ENCODE measurements at places on chromosomes 7 and 10.

DNA sequence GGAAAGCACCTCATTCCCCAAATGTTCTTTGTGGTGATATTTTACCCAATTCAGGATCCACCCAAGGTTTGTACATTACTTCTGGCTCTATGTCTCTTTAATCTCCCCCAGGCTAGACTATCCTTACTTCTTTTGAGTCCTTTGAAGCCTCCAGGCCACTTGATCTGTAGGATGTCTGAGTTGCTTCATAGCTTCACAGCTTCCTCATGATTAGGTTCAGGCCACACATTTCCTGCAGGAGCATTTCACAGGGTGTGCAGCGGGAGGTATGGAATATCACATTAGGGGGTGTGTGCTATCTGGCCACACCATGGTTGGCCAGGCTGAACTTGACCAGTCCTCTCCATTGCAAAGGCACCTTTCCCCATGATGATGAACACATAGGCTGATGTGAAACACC, 18.7 kb downstream of the TSPAN15 start:
- no peak for DNase-seq

DNA sequence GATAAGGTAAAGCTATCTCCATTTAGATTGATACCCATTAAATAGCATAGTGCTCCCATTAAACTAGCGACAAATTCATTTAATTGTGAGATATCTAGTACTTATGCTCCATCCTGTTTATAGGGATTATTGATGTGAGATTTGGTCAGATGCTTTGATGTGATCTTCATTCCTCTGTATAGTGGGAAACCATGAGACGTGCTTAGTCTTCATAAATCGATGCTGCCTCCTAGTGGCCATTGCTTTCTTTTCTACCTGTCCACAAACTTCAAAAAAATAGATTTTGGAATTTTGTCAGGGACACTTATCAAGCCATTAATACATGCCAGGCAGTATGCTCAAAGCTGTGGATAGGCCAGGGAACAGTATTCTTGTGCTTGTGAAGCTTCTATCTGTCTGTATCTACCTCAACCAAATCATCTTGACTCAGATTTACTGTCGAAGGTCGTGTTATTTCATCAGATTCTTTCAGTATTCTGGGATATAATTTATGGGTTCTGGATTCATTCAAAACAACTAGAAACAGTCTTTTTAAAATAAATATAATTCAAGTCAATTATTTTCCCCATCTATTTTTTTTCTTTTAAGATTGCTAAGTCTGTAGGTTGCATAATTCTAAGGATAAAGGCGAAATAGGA, 12.0 kb downstream of the LSM8 start:
- peak; percentile 33 for DNase-seq

GRCh38 chr7:8200316-8200715, 61.7 kb downstream of the ICA1 start:
- no peak for DNase-seq

GRCh38 chr10:4119107-4119506, 334.1 kb upstream of the KLF6 start:
- no peak for DNase-seq

DNA sequence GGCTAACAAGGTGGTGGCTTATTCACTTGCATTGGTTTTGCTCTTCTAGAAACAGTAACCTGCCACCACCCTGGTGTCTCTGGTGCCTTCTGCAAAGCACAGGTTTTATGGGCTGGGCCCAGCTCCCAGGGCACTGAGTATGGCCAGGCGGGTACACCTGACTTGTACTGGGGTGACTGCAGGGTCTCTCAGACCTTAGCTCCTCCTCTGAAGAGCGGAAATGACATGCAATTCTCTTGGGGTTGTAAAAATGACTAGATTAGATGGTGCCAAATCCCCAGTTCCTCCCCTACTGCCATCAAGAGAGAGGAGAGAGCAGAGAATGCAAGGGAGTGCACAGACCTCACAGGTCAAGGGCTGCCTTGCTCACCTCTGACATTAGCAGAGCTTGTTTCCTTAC, 14.7 kb downstream of the ESYT2 start:
- DNase-seq = peak; percentile 26
